NCI-H1694 treated with DMSO at 0.1 percent for 48 hours (cell line): ENCODE measurements at places on chromosomes 5 and 9.

GRCh38 chr9:134178768-134179551 is 14.6 kb upstream of the RNU6ATAC start:
- no peak for DNase-seq

- DNase-seq = no peak
These were observed 56.2 kb downstream of the DENND4C start for GRCh38 chr9:19286634-19287188.

GRCh38 chr9:4615251-4615650 is 46.8 kb upstream of the PLPP6 start:
- DNase-seq = no peak

- no peak for DNase-seq
These were observed 4.9 kb downstream of the AK6 start for GRCh38 chr5:69364414-69364813.

- DNase-seq = no peak
These were observed 111.1 kb upstream of the RASA1 start for GRCh38 chr5:87156631-87157030.

- no peak for DNase-seq
These were observed 149.7 kb upstream of the GRIA1 start for GRCh38 chr5:153340738-153341137.

DNA sequence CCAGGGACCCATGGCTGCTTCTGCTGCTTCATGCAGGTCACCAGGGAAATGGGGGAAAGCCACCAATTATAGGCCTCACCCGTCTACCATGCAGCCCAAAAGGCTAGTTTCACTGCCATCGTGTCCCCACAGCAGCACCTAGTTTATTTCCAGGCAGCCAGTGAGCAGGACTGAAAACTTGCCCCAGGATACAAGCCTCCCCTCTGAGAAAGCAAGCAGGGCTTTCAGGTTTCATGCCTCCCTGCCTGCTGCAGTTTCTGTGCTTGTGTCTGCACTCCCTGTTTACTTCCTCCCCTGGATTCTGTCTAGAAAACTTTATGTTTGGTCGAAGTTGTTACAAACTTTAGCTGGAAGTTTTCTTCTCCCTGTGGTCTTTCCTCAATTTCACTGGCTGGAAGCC is 319.1 kb downstream of the ANXA1 start:
- DNase-seq = no peak

DNA sequence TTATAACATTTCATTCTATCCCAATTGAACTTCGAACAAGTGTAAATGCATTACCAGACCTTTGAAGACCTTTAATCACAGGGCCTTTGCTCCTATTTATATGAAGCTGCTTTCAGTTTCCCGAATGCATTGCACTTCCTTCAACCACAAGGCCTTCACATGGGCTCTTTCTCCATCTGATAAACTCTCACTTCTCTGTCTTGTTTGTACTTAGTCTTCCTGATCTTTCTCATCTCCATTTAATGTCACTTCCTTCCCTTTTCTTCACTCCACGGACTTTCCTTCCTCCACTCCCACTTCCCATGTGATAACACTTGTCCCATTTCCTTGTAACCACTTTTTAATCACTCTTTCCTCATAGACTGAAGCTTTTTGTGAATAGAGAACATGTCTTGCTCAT is 74.3 kb upstream of the TNC start:
- DNase-seq = no peak

DNA sequence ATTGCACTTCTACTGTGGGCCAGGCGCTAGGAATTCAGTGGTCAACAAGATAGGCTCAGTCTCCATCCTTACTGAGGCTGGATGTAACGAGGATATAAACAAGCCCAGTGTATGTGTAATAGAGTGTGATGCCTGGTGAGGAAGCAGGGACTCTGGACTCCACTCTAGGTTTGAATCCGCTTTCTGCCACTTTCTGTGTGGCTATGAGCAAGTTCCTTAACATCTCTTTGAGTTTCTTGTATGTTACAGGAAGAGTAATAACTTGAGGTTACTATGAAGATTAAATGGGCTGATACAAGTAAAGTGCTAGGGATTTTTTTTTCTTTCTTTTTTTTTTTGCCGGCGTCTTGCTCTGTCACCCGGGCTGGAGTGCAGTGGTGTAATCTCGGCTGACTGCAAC is 12.4 kb downstream of the DOCK2 start:
- no peak for DNase-seq

GRCh38 chr5:134449167-134449566 is 37.5 kb upstream of the CDKN2AIPNL start:
- no peak for DNase-seq

GRCh38 chr9:124617477-124618141 is 110.4 kb upstream of the NR5A1 start:
- DNase-seq = peak; percentile 66

GRCh38 chr5:56350597-56351170 is 117.6 kb upstream of the ANKRD55 start:
- DNase-seq = no peak

DNA sequence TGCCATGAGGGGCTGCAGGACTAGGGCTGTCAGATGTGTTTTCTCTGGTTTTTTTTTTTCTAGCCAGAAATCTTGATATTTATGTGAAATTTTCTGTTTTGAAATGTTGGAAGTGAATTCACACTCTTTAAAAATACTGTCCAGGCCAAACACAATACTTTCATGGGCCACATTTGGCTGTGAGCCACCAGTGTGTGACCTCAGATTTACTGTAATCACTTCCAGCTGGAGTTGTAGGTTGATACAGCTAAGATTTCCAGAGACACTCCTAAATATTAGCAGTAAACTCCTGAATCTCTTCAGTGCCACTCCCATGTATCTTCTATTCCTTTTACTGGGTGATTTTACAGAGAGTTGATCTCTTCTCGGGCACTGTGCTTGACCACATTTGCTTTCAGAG is 92.2 kb upstream of the CKMT2 start:
- no peak for DNase-seq

- no peak for DNase-seq
These were observed 3.1 kb upstream of the IL6ST start for GRCh38 chr5:55997742-55998351.

- DNase-seq = no peak
These were observed 172.6 kb upstream of the PTGER4 start for GRCh38 chr5:40507095-40507494.

GRCh38 chr9:129720181-129720864 is 32.5 kb downstream of the PTGES start:
- DNase-seq = no peak

GRCh38 chr9:125861405-125862058 is 114.4 kb downstream of the PBX3 start:
- no peak for DNase-seq

GRCh38 chr5:97182571-97183099 is 412 bp downstream of the RIOK2 start:
- DNase-seq = no peak

DNA sequence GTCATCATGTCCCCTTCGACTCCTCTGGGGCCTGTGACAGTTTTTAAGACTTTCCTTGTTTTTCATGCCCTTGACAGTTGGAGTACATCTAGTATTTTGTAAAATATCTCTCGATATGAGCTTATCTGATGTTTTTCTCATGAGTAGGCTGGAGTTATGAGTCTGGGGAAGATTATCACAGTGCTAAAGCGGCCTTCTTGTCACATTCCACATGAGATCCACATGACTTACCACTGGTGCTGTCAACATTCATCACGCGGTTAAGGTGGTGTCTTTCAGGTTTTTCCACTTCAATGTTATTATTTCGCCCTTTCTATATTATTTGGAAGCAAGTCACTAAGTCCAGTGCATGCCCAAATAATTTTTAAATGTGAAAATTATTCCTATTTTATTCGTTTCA is 17.1 kb upstream of the CAST start:
- DNase-seq = no peak

GRCh38 chr9:72294936-72295335 is 70.1 kb downstream of the ZFAND5 start:
- DNase-seq = no peak

GRCh38 chr5:73437101-73437776 is 11.3 kb downstream of the FOXD1 start:
- no peak for DNase-seq

- DNase-seq = no peak
These were observed 253.1 kb downstream of the TLR4 start for GRCh38 chr9:117957267-117957666.

DNA sequence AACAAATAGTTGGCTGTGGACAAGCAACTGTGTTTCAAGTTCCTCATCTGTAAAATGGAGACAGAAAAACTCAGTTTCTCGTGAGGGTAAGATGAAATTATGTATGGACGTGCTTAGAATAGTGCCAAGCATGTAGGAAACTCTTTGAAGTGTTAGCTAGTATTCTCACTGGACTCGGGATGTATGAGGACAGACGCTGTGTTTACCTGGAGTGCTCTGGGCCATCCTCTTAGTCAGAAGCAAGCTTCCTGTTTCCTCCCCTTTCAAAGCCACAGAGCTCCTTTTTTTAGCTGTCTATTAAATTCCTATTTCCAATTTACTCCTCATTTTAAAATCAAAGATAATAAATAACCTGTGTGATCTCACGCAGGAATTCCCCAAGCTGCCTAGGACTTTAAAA is 23.8 kb upstream of the IQGAP2 start:
- DNase-seq = no peak
